ENCODE measurements at places on chromosomes 5 and 9.

GRCh38 chr9:136438548-136439480, 831 bp downstream of the INPP5E start:
- peak; percentile 42 for DNase-seq

DNA sequence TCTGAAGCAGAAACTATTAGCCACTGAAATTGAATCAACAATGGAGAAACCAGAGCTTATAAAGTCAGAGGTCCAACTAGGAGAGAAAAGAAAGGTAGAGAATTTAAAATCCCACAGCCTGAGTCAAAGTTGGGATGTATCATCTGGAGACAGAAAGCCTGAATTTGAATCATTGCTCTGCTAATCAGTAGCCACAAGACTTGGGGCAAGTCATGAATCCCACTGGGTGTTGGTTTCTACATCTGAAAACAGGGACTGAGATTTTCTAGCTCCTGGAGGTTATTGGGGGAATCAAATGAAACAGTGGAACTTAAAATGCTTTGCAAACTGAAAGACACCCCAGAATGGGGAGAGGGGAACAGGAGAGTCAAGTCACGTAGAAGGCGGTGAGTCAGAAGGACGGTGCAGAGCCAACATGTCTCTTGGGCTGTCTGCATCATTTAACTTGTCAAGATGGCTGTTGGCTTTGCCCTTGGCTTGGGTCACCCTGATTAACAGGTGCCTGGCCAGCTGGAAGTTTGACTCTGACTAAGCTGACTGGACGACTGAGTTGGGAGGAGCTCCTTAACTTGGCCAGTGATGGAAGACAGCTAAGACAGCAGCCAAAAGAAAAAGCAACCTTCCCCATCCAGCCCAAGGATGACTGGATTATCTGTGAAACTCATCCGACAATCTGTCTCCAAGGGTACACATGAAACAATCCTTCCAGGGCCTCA, 60.6 kb upstream of the ADRA1B start:
- no peak for DNase-seq

- no peak for DNase-seq
Observed at GRCh38 chr5:2135354-2135753, 252.6 kb upstream of the IRX4 start.

DNA sequence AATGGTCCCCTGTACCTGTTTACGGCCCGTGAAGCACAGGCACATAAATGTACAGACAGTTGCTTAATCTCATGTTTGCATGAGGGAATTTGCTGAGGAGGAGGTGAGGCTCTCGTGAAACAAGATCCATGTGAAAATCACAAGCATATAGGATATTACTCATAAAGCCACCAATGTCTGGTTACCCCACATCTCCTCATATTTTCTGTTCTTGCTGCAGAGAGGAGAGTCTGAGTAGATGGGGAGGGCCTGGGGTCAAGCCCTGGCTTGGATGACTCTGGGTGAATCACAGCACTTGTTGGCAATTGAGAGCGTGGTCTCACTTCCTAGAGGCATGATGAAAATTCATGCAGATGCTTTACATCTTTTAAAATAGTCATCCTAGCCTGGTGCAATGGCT, 975 bp downstream of the AGXT2 start:
- DNase-seq = no peak

GRCh38 chr9:86486891-86487837, 133.0 kb upstream of the TUT7 start:
- DNase-seq = no peak

GRCh38 chr5:52928689-52929088, 60.5 kb upstream of the ITGA2 start:
- DNase-seq = no peak

- no peak for DNase-seq
Observed at GRCh38 chr9:11163843-11164242, 551.0 kb upstream of the PTPRD start.

DNA sequence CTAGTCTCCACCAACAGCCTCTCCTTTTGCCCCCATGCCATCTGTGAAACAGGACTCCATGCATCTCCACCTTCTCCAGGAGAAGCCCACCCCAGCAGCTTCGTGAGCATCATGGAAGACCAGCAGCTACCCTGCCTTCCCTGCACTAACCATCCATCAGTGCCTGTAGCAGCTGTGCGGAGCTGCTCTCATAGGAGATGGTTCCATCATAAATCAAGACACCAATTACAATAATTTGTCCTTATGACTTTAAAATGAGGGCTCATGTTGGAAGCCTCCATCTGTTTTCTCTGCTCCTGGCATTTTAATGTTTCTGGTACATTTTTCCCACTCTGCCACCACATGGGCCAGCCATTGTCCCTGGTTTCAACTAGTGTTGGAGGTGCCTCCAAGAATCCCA, 69.9 kb downstream of the FGF1 start:
- no peak for DNase-seq

- no peak for DNase-seq
Observed at GRCh38 chr9:112135706-112136105, 39.4 kb downstream of the SUSD1 start.

- DNase-seq = no peak
Observed at GRCh38 chr5:158751961-158752655, 347.6 kb downstream of the EBF1 start.

DNA sequence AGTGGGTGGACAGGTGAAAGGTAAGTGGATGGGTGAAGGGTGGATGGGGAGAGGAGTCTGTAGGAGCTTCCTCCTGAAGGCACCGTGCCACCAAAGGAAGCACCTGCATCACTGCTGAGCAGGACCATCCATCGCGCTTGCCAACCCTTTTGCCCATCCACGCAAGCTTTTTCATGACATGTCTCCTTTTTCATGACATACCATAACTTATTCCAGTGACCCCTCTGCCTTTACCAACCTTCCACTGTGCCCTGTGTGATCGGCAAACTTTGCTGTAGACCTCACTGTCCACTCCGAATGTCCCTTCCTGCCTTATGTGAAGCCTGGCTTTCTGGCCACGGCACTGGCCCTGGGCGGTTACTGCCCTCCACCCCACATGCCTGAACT, 13.4 kb downstream of the FLT4 start:
- no peak for DNase-seq

GRCh38 chr9:100087218-100087617, 11.6 kb downstream of the ERP44 start:
- DNase-seq = no peak

GRCh38 chr9:104774831-104775573, 11.1 kb downstream of the NIPSNAP3B start:
- DNase-seq = no peak

DNA sequence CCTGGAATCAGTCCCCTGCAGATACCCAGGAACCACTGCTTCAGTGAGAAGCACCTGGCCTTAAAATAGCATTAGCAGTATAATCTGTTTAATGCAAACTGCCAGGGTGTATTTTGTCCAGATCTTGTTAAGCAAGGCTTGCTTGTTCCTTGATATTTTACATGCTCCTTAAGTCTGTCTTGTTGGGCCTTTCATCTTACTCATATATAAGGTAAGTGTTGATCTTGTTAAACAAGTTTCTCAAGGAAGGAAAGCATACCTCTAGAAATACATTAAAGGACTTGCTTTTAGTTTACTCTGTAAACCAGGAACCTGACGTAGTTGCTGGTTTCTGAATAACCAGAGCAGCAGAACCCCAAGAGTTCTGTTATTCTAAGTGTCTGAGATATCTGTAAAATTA, 13.7 kb downstream of the HSPA4 start:
- no peak for DNase-seq

DNA sequence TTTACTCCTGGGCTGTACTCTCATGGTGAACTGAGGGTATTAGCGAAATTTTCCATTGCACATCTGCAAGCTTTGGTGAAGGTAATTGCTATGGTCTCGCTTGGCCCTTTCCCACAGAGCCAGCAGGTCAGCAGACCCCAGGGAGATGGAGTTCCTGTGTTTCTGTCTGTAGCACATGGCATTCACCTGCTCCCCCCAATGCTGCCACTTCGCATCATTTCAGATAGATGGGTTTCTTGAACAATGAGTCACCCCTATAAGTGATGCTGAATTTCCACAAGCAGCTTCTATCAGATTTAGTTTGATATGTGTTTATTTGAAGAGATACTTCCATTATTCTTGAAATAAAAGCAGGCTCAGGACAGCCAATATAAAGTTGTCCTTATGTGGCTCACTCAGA, 117.8 kb downstream of the ERCC6L2 start:
- no peak for DNase-seq

DNA sequence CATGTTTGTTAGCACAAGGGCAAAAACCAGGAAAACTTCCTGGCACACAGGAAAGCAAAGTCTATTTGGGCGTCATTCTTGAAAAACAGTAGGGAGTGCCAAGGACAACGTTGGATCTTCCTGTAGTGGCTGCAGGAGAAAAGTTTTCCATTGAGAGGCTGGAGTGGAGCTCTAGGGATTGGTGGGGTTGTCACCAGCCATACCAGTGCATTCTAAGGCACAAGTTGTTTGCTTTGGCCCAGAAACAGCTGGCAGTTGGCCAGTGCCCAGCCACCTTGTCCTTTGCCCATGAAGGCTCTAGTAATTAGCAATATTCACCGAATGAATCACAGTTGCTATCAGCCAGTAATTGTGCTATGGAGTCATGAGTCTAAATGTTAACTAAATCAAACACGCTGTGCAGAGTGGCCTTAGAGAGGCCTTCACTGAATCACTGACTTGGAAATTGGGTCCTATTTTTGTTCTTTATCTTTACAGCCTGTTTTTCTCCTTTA, 26.4 kb downstream of the TNFSF15 start:
- DNase-seq = no peak

- DNase-seq = no peak
Observed at GRCh38 chr9:71249729-71250317, 128.4 kb upstream of the TRPM3 start.

- DNase-seq = no peak
Observed at GRCh38 chr9:131274674-131275331, 1.5 kb downstream of the FAM78A start.

DNA sequence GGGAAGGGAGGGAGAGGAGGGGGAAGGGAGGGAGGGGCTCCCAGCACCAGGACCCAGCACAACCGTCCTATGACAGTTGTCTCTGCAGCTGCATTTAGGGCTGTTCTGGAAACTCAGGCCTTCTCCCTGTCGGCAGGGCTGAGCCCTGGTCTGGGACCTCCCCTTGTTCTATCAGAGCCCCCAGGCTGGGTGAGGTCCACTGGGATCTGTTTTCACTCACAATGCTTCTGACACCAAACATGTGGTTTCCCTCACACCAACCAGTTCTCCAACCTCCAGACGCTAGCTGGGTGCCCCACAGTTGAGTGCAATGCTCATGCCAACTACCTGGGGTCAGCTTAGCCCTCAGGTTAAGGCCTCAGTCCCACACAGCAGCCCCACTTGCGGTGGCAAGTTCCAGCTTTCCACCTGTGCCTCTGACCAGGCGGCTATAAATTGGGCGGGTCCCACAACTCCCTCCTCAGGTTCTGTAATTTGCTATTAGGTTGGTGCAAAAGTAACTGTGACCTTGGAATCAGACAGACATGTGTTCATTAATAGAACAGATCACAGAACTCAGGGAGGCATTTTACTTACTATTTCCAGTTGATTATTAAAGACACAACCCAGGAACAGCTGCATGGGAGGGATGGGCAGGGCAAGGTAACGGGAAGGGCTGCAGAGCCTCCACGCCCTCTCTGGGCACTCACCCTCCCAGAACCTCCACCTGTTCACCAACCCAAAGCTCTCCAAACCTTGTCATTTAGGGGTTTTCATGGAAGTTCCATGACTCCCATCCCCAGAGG, 13.5 kb downstream of the ADAMTS2 start:
- DNase-seq = no peak

GRCh38 chr5:96439477-96440184, 6.6 kb upstream of the PCSK1 start:
- no peak for DNase-seq

DNA sequence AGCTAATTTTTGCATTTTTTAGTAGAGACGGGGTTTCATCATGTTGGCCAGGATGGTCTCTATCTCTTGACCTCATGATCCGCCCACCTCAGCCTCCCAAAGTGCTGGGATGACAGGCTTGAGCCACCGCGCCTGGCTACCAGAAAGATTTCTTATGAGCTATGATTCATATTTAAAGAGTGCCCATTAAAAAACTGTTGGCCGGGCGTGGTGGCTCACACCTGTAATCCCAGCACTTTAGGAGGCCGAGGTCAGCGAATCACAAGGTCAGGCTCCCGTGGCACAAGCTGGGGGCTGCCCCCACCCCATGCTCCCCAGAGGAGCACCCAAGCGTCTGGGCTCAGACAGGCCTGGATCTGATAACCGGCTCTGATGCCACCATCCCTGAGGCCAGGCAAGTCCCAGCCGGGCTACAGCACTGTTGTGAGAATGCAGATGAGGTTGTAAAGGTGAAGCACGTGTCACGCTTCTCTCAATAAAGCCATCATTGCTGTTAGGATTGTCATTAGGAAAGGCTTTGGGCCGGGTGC, 13.9 kb downstream of the QRFP start:
- no peak for DNase-seq

DNA sequence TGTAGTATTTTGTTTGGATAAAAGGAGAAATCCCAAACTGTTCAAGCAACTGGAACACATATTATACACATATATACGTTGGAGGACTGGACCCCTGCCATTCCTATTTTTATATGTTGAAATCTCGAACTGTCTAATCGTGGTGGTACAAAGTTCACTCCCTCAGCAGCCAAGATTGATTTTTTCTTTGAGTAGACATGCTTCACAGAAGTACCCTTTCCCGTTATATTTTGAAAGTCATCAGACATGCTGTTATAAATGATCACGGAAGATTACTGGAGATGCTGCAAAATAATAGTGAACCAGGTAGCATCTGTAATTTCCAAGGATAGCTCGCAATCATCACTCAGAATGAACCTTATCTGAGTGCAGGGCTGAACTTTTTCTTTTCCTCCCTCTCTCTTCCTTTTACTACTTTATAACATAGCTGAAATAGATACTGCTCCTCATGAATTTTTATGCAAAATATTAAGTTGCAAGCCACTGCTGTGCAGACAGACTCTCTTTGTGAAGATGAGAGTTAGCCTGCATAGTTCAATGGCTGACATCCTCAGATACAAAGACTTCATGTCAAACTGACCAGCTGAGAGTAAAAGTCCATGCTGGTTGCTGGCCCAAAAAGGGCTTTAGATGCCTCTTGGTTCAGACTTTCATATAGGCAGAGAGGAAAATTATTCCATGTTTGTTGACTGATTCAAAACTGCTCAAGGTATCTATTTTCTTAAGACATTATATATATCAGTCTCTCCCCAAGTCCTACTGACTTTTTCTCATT, 451.9 kb downstream of the TMEM38B start:
- no peak for DNase-seq

DNA sequence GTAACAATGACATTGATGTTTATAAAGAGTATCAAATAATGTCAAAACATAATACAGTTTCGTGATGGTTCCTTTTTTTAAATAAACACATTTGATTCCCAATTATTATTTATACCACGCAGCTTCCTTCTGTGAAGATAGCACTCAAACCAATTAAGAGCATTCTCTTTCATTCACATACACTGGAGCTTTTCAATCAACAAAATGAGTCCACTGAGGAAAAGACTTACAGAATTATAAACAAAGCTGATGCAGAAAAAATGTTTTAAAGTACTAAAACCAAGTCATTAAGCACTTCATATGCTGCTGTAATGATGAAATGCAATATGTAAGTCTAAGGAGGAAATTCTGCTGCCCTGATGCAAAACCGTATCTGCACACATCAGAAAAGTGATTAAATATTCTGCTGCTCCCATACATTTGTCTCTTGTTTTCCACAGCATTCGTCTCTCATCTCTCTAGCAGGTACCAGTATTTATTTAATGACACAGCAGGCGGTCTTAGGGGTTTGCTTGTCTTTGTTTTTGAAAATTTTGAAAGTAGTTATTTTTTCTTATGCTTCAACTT, 147.1 kb downstream of the CDH10 start:
- DNase-seq = no peak

GRCh38 chr9:16367605-16368231, 502.8 kb downstream of the BNC2 start:
- DNase-seq = no peak

- DNase-seq = no peak
Observed at GRCh38 chr9:8096091-8096490, 296.5 kb upstream of the DMAC1 start.
